Brain (organoid and tissue), 16 donors: ENCODE measurements at places on chromosomes 2 and 18.

GRCh38 chr2:112850588-112850987 is 14.0 kb upstream of the IL1B start:
- DNase-seq = no peak

DNA sequence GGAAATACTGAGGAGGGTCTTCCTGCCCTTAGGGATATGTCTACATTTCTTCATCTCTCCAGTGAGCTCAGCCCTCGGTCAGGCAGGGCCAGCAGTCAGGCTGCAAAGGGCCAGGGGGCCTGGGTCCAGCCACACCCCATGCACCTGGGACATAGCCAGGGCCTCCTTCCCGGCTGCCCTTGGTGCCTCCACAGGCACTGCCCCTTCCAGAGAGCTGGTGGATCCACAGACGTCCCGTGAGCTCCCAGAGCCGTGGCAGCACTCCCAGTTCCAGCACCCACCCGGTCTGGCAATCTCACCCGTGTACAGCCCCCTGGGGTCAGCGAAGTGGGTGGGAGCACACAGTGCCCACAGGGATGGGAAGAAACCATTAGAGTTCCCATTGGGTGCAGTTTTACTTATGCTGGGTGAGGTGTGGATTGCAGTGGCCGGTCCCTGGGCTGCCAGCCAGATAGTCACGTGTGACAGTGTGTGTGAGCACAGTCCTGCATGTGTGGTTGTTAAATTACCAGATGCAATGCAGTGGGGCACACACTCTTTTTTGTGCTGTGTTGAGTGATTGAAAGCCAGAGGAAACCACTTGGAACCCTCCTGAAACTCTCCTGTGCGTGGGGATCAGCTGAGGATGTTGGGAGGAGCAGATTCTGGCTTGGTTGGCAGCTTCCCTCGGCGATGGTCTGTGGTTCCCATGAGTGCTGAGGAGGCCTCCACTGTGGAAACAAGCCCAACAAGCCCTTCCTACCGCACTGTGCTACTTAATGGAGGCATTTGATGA is 131.0 kb downstream of the SNTG2 start:
- DNase-seq = peak; percentile 53

DNA sequence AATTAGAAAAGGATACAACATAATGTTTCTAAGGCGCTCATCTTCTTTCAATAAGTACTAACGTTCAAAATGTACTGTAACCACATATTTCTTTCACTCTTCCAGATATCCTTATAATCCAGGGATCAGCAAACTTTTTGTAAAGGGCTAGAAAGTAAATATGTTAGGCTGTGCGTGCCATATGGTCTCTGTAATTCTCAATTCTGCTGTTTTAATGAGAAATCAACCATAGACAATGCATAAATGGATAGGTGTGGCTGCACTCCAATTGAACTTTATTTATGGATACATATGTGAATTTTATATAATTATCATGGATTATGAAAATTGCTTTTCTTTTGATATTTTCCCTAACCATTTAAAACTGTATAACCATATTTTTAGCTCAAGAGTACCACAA is 459.4 kb downstream of the EPHA4 start:
- no peak for DNase-seq

- no peak for DNase-seq
Observed at GRCh38 chr2:200438251-200438650, 71.6 kb downstream of the KCTD18 start.

DNA sequence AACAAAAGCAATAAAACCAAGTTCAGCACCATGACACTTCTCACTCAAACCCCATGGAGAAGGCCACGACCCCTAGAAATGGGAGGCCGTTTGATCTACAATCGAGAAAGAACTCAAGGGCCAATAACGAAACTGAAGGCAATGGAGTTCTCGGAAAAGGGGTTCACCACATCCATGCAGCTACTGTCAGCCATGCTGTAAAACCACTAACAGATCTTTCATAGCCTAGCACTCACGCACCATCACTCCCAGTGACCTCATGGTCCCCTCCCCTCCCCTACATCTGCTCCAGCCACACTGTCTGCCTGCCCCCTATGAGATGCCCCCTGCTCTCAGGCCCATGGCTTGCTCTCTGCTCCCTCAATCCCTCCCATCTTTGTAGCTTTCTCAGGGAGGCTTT is 135.3 kb downstream of the TMEM163 start:
- DNase-seq = no peak

DNA sequence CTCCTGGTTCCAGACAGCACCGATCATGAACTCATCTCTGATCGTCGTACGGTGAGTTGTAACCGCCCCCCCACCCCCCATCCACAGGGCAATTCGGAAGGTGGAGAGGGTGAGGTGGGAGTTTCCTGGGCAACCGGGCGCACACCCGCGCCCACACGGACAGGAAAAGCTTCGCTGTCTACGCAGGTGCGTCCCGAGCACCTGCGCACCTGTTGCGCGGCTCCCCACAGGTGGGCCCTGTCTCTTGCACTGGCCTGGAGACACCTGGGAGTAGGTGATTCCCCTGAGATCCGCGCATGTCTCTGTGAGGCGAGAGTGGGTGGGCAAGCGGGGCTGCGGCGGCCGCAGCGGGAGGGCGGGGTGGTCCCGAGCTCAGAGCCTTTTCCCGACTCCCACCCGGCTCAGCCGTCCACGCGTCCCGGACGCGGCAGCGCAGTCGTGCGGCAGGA is 459 bp upstream of the ATP6V1C2 start:
- no peak for DNase-seq

GRCh38 chr2:88933980-88934379 is 242.5 kb downstream of the RPIA start:
- DNase-seq = peak; percentile 25

GRCh38 chr2:168143813-168144212 is 103.6 kb downstream of the STK39 start:
- DNase-seq = no peak

GRCh38 chr2:156394033-156394741 is 42.0 kb upstream of the GPD2 start:
- no peak for DNase-seq

- no peak for DNase-seq
Observed at GRCh38 chr2:147543056-147543455, 301.8 kb upstream of the ACVR2A start.

DNA sequence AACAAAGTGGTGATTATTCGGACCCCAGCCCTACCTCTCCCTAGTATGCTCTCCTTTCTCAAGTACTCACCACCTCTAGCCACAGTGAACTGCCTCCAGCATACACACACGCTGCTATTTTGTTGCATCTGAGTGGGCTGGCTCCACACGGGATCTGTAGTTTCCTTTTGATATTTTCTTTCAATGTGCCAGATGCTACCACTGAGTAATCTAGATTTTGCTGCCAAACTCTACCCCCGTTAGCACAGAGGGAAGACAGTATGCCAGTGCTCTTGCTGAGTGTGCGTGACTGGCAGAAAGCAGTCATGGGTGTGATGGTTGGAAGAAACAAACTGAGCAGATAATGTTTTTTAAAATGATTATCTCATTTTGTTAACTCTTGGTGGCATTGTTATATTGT is 11.6 kb downstream of the CFLAR start:
- DNase-seq = peak; percentile 63

DNA sequence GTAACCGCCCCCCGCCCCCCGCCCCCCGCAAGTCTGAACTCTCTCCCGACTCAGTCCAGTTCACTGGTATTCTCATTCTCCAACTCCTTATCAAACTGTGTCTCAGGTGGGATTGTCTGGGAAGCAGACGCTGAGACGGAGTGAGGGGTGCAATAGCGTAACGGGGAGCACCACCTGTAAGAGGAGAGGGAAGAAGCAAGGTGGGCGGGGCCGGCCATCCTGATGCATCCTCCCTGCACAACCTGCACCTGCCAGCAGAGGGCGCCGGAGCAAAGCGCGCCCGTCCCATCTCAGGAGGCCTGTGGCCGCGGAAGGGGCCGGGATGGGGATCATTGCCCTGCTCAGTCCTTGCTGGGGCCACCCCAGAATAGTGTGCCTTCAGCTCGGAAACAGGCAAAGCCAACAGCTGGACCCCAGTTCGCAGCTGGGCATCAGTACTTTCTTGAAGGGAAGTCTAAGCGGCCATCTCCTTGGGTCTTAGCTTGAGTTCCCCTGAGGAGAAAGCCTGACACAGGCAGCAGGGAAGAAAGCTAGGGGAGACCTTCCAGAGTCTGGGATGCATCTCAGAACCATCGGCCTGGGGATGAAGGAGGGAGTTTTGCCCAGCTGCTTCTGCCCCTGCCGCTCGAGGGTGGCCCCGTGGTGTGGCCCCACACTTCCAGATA is 208.0 kb downstream of the TFCP2L1 start:
- no peak for DNase-seq

DNA sequence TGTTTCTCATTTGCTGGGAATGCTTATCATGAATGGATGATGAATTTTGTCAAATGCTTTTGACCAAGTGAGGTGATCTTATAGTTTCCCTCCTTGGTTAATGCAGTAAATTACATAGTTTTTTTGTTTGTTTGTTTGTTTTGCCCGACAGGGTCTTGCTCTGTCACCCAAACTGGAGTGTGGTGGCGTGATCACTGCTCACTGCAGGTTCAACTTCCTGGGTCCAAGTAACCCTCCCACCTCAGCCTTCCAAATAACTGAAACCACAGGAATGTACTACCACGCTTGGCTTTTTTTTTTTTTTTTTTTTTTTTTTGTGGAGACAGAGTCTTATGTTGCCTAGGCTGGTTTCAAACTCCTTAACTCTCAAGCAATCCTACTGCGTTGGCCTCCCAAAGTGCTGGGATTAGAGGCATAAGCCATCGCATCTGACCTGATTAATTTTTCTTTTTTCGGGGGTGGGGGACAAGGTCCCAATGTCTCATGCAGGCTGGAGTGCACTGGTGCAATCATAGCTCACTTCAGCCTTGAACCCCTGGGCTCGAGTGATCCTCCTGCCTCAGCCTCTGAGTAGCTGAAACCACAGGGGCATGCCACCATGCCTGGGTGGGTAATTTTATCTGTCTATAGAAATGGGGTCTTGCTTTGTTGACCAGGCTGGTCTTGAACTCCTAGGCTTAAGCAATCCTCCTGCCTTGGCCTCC is 48.6 kb downstream of the SMAD2 start:
- no peak for DNase-seq

GRCh38 chr2:32958821-32959220 is 12.1 kb downstream of the LTBP1 start:
- DNase-seq = no peak

- no peak for DNase-seq
Observed at GRCh38 chr2:31255911-31256571, 22.1 kb downstream of the EHD3 start.

- no peak for DNase-seq
Observed at GRCh38 chr18:61544178-61544577, 210.9 kb downstream of the CDH20 start.

DNA sequence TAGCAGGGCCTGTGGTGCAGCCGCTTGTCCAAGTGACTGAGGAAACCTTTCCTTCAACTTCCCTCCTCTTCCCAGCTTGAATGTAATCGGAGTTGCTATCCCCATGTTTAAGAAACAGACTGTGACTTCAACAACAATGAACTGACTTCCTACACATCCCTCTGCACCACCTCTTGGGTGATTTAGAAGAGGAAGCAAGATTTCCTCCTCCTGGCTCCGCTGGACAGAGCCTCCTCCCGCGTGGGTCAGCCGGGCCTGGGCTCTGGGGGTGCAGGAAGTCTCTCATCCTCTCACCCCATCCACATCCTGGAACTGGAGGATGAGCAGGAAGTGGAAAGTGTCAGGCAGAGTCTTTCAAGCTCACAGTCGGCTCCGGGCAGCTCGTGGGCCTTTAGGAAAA is 84.3 kb downstream of the GATA6 start:
- DNase-seq = no peak

DNA sequence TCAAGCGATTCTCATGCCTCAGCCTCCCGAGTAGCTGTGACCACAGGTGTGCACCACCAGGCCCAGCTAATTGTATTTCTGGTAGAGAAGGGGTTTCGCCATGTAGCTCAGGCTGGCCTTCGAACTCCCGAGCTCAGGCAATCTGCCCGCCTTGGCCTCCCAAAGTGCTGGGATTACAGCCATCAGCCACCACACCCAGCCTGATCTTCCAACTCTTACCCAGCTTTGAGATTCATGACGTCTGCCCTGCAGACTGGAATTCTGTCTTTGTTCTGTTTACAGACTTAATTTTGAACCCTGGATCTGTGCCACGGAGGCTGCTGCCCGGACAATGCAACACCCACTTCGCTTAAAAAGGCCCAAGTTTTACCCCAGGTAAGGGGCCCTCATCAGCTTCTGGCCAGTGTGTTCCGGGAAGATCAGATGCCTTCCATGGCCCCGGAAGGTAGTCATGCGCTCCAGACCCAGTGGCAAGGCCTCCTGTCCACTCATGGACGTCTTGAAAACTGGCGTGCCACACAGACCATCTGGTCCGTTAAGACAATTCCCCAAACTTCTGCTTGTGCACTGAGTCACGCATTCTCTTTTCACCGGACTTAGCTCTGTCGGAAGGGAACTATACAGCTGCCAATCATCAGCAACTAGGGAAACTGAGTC is 5.5 kb downstream of the PXDN start:
- DNase-seq = no peak

DNA sequence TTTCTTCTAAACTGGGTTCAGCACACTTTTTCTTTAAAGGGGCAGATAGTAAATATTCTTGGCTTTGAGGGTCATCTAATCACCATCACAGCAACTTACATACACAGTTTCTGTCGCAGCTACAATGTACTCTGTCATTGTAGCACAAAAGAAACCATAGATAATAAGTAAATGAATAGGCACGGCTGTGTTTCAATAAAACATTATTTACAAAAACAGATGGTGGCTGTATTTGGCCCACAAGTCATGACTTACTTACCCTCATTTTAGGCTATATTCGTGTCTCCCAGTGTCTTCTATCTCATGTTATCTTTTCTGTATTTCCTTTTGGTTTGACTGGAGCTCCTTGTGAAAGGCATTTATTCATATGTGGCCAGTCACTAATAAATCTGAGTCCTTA is 168.3 kb downstream of the MAP2 start:
- no peak for DNase-seq

GRCh38 chr2:675460-675859 is 1.7 kb downstream of the TMEM18 start:
- DNase-seq = no peak

DNA sequence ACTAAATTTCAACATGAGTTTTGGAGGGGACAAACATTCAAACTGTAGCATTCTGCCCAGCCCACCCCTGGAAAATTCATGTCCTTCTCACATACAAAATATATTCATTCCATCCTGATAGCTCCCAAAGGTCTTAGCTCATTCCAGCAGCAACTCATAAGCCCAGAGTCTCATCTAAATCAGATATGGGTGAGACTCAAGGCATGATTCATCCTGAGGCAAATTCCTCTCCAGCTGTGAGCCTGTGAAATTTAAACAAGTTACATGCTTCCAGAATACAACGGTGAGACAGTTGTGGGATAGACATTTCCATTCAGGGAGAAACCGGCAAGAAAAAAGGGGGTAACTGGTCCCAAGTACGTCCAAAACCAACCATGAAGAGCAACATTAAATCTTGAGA is 43.5 kb upstream of the FAHD2A start:
- no peak for DNase-seq

DNA sequence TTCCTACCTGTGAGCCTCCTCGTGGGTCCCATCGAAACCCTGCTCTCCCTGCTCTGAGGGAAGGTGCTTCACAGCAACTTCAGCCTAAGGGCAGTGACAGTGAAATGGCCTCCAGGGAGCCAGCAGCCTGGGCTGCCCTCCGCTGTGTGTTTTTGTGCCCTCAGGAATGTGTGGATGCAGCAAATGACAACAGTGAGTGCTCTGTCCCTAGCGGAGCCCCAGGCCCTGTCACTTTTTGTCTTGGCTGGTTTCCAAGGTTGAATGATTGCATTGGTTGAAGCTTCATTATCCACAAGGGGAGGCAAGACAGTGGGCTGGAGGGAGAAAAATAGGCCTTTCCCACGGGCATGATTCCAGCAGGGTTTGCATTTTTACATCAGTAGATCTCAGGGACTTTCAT is 42.9 kb downstream of the STON1 start:
- DNase-seq = peak; percentile 23

- no peak for DNase-seq
Observed at GRCh38 chr2:5392658-5393057, 299.5 kb upstream of the SOX11 start.
